ENCODE measurements at places on chromosomes 11 and 22.

- DNase-seq = no peak
Observed at GRCh38 chr11:64826578-64827450, 16.5 kb upstream of the MEN1 start.

- no peak for DNase-seq
Observed at GRCh38 chr11:111137846-111138245, 107.7 kb upstream of the POU2AF2 start.

DNA sequence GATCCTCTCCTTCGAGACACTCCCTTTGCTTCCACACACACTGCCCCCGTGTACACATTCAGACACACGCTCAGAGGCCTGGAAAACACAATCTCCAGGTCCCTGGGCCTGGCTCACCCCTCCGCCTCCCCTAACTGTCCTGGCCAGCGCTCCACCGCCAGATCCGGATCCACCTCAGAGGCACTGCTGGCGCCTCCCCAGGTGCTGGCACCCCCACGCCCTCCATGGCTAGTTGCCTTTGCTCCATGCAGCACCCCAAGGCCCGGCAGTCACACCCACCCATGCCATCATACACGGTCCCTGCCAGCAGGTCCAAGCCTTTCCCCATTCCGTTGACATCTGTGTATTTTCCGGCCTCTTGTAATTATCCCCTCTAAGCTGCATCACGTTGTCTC lies 11.1 kb downstream of the SPTBN2 start:
- no peak for DNase-seq

GRCh38 chr22:47620391-47620790 lies 857.9 kb downstream of the TBC1D22A start:
- DNase-seq = no peak

DNA sequence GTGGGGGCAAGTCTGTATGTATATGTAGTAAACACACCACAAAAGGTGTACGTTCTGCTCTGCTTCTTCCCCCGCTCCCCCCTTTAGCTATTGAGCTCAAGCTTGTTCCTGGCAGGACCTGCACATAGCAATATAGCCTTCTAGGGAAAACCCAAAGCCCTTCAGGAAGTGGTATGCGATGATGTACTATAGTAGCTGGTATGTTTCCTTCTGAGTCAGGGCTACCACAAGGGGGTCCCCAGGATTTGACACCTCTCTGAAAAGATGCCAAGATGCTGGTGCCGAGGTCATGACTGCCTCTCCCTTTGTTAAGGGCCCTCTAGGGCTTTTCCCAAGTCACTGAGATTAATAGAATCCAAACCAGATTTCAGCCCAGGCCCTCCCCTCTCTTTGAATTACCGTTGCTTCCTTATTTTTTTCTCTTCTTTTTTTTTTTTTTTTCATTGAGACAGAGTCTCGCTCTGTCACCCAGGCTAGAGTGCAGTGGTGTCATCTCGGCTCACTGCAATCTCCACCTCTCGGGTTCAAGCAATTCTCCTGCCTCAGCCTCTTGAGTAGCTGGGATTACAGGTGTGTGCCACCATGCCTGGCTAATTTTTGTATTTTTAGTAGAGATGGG lies 268.4 kb downstream of the ETS1 start:
- DNase-seq = no peak

- no peak for DNase-seq
Observed at GRCh38 chr11:59255281-59255680, 42.6 kb upstream of the MPEG1 start.

DNA sequence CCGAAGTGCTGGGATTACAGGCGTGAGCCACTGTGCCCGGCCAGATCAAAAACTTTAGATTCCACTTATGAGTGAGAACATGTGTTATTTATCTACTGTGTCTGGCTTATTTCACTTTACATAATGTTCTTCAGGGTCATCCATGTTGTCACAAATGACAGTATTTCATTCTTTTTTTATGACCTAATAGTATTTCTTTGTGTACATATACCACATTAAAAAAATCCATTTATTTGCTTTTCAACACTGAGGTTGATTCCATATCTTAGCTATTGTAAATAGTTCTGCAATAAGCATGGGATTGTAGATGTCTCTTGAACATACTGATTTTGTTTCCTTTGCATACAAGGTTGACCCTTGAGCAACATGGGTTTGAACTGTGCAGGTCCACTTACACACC lies 13.2 kb upstream of the SCGB1D1 start:
- no peak for DNase-seq

GRCh38 chr11:95132956-95133355 lies 43.3 kb downstream of the ENDOD1 start:
- no peak for DNase-seq

DNA sequence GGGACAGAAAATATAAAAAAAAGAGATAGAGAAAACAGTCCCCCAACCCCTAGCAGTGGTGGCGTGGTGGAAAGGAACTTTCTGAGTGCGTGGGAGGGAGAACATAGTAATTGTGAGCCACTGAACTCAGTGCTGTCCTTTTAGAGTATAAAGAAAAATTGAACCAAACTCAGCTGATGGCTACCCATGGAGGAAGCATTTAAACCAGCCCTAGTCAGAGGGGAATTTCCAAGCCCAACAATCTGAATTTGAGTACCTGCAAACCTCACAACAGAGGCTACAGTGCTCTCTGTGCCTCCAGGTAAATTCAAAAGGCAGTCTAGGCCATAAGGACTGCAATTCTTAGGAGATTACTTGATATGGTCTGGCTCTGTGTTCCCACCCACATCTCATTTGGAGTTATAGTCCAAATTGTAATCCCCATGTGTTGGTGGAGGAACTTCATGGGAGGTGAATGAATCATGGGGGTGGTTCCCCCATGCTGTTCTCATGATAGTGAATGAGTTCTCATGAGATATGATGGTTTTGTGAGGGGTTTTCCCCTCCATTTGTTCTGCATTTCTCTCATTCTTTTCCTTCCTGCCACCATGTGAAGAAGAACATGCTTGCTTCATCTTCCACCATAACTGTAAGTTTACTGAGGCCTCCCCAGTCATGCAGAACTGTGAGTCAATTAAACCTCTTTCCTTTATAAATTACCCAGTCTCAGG lies 687.8 kb downstream of the FAM181B start:
- no peak for DNase-seq

DNA sequence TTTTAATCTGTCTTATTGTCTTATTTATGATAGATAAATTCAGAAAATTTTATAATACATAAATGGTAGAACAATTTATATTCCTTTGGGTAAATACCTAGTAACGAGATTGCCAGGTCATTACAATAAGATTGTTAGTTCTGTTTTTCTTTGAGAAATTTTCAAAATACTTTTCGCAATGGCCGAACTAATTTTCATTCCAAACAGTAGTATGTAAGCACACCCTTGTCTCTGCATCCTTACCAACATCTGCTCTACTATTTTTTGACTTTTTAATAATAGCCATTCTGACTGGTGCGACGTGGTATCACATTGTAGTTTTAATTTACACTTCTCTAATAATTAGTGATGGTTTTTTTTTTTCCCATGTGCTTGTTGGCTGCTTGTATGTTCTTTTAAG lies 351.4 kb upstream of the LUZP2 start:
- DNase-seq = no peak

DNA sequence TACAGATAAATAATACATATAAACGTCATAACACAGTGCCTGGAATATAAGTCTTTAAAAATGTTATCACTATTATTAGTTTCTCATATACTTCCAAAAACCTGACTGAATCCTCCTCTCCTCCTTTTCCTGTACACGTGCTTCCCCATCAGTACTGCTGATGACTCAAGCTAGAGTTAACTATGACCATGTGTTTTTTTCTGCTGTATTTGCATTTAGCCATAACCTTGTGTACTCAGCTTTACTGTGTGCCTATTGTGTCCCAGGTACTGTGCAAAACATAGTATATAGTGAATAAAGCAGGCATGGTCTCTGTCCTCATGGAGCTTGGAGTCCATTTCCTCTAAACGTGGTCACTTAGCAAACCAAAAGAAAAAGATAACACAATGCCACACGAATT lies 56.5 kb upstream of the ARHGAP32 start:
- no peak for DNase-seq

All from femur (tissue), 1 donor.